ENCODE measurements at places on chromosomes 3 and 15. TPM values are rescaled to one million over a fixed set of nuclear protein-coding genes. Genes with fewer than 3 reads are reported as not detected.

Gene RLBP1
- polyA plus RNA-seq: not detected

Gene CNTN6
- polyA plus RNA-seq: 0.03 TPM

Gene SLC2A2
- polyA plus RNA-seq: 0.09 TPM

Gene SEMA3B
- 35.5 TPM for polyA plus RNA-seq

Gene ZNF80
- 0.04 TPM for polyA plus RNA-seq

Gene MNS1
- 2.0 TPM for polyA plus RNA-seq

DNA sequence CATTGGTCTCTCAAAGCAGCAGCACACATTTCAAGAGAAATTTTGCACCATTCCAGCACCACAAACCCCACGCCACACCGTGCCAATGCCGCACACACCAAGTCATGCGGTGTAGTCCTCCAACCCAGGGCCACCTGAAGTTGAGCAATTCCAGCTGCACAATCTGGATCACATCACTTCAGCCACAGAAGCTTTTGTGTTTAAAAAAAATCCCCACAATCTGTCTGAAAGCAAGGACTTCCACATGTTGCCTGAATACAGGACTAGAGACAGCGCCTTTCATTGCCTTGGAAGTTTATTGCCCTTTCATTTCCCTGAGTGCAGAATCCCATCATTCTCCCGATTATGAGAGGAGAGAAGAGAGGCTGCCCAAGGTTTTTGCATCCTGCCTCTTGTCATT lies 175.6 kb upstream of the BCL6 start:
- DNase-seq: peak; percentile 14

DNA sequence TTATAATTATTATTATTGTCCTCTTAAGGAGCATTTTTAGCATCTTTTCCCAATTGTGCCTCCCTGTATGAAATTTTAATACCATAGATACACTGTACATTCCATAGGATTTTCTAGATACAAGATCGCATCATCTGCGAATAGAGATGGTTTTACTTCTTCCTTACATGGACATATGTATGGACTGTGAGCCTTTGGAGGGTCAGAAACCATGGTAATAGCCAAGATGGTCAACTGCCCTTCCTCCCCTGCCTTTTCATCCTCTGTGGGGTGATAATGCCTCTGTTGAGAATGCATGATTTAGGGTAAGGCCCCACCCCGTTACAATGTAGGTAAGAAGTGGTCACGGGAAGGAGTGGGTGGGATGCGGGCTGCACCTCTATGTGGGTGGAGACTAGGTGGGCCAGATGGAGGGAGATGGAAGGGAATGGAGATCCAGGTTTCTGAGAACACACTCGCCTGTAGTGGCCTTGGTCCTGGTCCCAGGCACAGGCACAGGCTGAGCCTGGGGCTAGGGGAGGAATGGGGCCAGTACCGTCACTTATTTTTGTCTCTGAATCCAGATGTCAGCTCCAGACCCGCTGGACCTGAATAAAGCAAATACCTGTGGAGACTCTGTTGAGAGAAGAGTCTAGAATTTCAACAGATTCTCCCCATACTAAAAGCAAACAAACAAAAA lies 31.7 kb downstream of the GOLGA6A start:
- no peak for DNase-seq

GRCh38 chr3:72665103-72665502 lies 183.1 kb downstream of the SHQ1 start:
- DNase-seq: no peak

- DNase-seq: no peak
Observed at GRCh38 chr15:25717457-25718168, 145.5 kb downstream of the ATP10A start.

- no peak for DNase-seq
Observed at GRCh38 chr15:52466134-52466701, 62.5 kb downstream of the MYO5A start.

DNA sequence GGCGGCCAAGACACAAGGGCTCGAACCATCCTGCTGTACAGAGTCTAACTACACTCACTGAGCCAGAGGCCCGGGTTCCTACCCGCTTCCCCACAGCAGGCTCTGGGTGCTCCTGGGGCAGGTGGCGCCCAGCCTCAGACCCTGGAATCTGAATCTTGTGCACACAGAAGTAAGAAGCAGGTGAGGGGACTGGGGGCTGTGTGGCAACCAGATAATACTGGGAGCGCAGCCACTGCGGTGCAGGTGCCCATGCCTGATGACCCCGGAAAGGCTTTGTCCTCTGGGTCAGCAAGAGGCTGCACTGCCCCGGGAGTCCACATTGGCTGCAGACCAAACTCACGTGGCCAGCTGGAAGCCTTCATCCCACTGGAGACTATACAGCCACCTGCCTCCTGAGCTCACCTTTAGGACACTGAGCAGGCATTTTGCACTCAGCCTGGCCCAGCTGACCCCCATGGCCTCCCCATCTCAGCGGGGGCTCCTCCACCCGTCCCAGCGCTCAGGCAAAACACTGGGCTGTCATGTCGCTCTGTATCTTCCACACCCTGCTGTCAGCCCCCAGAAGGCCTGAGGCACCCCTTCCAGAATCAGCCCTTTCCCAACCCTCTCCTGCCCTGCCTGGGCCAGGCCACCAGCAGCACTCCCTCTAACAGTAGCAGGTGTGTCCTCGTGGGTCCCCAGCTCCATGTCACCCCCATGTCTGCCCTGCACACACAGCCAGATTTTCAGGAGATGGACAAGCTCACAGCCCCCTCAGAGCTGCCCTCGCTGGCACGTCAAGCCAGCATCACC lies 101.0 kb upstream of the IQSEC1 start:
- DNase-seq: no peak

DNA sequence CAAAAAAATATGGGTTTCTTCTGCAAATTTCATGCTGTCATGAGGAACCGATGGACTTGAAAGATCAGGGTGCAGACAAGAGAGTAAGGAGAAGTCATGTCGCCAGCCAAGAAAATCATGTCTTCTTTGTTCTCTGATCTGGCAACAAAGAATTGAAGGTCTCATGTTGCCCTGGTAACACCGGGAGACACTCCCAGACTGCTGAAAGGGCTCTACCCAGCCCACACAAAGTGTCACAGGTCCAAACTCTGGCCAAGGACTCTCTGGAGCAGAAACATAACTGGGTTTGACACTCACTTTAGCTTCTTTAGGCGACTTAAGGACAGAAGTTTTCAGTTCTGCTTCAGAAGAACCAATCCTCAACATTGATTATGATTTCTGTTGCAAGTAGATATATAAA lies 42.9 kb downstream of the SIDT1 start:
- no peak for DNase-seq

- peak; percentile 56 for DNase-seq
Observed at GRCh38 chr15:59313641-59314332, 58.9 kb downstream of the MYO1E start.

DNA sequence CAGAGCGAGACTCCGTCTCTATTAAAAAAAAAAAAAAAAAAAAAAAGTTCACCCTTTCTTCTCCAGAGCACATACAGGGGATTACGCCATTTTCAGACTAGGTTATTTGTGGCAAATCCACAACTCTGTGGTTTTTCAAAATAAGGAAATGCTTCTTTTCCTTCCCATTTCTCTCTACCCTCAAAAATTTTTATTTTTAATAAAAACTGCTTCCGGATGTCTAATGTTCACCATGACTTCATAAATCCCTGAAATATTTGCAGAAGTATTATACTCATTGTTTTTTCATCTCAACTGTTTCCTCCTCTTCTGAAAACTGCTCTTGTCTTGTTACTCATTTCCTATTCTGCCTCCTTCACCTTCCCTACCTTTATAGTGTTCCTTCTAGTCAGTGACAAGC lies 45.0 kb upstream of the SLC12A8 start:
- DNase-seq: no peak

- DNase-seq: no peak
Observed at GRCh38 chr3:96266395-96267190, 547.8 kb upstream of the EPHA6 start.

GRCh38 chr3:197791892-197792647 lies 1.0 kb downstream of the LRCH3 start:
- DNase-seq: no peak

All from urinary bladder (tissue), 4 donors.